ENCODE measurements at places on chromosomes 3 and 15. TPM values are rescaled to one million over a fixed set of nuclear protein-coding genes. Genes with fewer than 3 reads are reported as not detected.

CHCHD4 gene
- 15.3 TPM for polyA plus RNA-seq

DNA sequence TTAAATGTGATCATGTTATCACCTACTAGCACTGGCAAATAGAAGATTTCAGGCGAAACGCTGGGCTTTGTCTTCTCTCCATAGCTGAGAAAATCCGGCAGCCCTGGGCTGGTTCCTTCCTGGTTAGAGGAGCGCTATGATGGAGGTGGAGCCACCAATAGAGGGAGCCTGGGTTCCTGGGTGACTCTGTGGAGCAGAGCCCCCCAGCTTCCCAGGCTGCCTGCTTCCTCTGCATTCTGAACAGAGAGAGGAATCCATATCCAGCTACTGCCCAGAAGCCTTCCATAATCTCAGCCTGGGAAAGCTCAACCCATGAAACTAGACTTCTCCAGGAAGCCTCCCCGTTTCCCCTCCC is 32.6 kb upstream of the IQSEC1 start:
- peak; percentile 11 for DNase-seq

PYGO1 gene
- polyA plus RNA-seq = 22.3 TPM

GRCh38 chr3:106529738-106530137 is 660.9 kb upstream of the CBLB start:
- no peak for DNase-seq

CCR1 gene
- polyA plus RNA-seq = 7.8 TPM

GRCh38 chr3:43855674-43856299 is 165.0 kb downstream of the ABHD5 start:
- DNase-seq = peak; percentile 65

- DNase-seq = no peak
These were observed 580.5 kb downstream of the NSUN3 start for GRCh38 chr3:94643400-94643799.

CMTM7 gene
- polyA plus RNA-seq = 61.1 TPM

DNA sequence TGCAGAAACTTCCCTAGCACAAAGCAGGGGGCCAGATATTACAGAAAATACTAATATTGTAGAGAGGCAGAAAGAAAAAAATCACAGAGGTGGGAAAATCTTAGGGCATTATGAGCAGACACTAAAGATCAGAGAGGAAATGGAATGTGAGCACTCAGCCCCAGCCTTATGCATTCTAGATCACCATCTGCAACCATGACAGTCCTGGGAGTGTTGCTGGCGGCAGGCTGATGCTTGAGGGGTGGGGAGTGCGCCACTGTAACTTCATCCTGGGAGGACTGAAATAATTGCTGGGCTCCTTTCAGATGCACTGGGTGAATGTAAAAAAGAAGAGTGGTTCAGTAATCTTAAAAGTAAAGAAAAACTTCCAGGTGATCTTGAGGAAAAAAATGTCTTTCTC is 427.6 kb upstream of the SEMA6D start:
- no peak for DNase-seq
